ENCODE measurements at places on chromosomes 12 and 14.

- peak; percentile 80 for DNase-seq
Observed at GRCh38 chr14:100850841-100851585, 25.1 kb downstream of the MEG3 start.

DNA sequence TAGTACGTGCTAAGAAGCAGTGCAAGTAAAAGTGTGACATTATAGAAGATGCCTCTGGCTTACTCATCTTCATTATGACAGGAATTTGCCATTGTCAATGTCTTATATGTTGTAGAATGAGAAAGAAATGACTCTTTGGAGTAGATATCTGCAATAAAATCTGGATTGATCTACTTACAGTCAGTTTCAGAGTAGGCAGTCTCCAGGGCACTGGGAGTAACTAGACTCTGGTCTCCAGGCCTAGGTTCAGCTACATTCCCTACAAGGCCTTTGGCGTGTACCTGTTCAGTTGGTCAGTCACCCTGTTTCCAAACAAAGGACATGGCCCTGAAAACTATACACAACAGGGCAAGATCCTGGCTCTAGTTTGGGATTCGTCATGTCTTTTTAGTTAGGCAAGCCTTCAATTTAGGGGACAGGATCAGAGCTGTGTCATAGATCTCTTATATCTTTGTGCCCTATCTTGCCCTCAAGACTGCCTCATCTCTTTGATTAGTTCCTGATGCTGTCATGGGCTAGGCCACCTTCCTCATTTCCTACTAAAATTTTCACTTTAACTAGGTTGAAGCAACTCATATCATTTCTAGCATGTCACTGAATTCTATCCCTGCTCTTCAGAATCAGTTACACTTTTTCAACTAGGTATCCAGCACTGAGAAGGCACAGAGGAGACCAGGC lies 410.0 kb downstream of the RAD51B start:
- DNase-seq, result no peak

DNA sequence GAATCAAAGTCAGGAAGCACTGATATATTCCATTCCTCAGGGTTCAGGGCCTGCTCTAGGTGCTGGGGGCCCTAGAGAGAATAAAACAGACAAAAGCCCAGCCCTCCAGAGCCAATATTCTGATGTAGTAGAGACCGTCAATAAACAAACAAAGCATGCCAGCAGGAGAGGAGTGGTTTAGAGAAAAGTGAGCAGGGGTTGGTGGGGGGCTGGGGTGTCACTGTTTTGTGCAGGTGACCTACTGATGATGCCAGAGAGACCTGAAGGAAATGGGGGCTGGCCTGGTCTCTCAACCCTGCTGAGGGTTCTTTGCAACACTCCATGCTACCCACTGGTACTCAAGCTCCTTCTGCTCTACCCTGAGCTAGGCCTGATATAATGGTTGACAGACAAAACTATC lies 26.5 kb downstream of the IL26 start:
- no peak for DNase-seq

- no peak for DNase-seq
Observed at GRCh38 chr12:41917938-41918341, 226.7 kb downstream of the GXYLT1 start.

- no peak for DNase-seq
Observed at GRCh38 chr12:108605000-108605689, 7.3 kb upstream of the TMEM119 start.

DNA sequence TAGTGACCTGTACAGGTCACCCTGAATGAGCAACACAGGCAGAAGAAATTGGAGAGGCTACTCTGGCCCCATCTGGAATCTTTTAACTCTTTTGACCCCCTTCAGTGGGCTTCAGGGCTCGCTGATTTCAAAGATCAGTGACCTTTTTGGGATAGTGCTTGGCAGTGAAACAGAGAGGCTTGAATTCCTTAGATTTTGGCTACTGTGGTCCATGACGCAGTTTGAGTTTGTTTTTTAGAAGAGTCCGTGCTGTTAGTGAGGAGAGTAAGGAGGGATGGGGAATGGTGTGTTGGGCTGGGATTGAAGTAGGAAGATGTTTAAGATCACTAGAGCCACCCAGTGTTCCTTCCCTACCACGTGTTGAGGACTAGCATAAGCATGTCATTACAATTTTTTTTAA lies 16.5 kb downstream of the TMEM30B start:
- no peak for DNase-seq

- DNase-seq, result peak; percentile 41
Observed at GRCh38 chr12:57175428-57176138, 28.2 kb upstream of the LRP1-AS start.
